MCF 10A (cell line): ENCODE measurements at places on chromosomes 2 and 18. TPM values are rescaled to one million over a fixed set of nuclear protein-coding genes. Genes with fewer than 3 reads are reported as not detected.

DNA sequence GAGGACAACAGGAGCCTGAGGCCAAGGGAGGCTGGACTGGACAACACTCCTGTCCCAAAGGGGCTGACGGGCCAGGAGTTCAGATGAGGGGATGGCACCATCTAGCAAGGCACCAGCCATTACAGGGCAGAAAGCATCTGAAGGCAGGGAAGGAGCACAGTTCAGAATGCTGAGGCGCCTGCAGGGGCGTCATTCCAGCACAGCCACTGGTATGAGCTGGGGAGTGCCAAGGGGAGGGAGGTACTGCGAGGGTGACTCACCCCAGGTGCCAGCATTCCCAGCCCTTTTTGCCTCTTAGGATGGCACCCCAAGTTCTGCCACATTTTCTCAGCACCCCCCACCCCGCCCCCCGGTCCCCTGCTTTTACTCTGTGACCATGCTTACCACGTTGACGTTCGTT lies 129.8 kb upstream of the EPAS1 start:
- peak; percentile 52 for DNase-seq

DNA sequence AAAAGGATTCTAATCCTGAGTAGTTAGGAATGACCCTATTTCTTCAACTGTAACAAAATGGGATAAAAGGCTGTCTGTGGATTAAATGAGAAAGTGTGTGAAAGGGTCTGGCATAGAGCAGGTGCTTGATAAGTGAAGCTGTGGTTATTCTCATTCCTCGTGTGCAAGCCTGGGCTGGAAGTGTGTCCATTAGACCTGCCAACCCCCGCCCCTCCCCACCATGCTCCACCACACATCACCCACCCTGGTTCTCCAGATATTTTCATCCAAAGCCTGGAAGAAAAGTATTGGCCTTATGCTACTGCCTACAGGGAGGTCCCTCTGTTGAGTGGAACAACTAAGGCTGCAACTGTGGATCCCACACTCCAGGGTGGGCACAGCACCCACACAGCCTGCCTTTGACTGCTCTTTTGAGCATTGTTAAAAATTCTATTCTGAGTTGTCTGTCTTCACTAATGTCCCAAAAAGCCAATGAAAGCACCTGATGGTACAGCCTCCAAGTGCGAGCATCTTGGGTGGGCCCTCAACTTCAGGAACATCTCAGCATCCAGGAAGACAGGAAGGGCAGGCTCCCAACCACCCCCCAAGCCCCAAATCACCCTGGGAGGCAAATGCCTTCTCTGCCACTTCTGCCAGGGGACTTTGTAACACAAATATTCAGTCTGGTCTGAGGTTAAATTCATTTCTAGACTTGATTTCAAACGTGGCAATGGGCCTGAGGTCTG lies 102.8 kb upstream of the PPP1CB start:
- DNase-seq, result no peak

- no peak for DNase-seq
Measured at GRCh38 chr2:201938156-201938775, 95.4 kb upstream of the FZD7 start.

- no peak for DNase-seq
Measured at GRCh38 chr18:74110149-74110548, 37.5 kb downstream of the FBXO15 start.

The POTEE gene
- not detected in 2 replicates for total RNA-seq

The CD8B gene
- not detected in 2 replicates for total RNA-seq

The RUFY4 gene
- not detected in 2 replicates for total RNA-seq
